Naive B cell (primary cell): ENCODE measurements at places on chromosomes 11 and 22. TPM values are rescaled to one million over a fixed set of nuclear protein-coding genes. Genes with fewer than 3 reads are reported as not detected.

DNA sequence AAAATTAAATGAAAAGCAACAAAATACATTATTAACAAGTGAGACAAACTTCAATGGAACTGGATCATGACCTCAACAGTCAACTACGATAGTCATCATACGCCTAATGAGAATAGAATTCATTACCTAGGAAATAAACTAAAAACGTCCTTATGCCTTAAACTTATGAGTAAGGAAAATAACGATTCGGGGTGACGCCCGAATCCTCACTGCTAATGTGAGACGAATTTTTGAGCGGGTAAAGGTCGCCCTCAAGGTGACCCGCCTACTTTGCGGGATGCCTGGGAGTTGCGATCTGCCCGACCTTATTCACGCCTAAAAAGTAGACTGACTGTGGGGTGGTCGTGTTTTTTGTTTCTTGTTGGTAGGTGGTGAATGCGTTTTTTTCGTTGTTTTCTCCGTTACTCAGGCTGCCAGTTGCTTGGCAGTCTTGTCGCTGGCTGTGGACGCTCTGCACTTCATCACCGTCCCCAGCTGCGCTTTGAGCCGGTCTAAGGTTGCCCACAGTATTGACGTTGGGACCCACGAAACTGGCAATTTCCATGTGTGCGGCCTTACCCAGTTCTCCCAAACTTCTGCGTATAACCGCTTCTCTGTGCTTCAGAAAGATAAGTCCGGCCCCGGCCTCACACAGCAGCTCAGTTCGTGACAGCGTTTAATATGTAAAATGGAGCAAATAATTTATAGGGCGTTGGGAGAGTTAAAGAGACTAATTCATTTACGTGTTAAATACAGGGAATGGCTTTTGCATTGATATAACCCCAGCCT, 593 bp upstream of the POLDIP3 start:
- H3K4me3 ChIP-seq = peak overlapping the region; percentile 99
- no peaks in the 10 kb centered on the region for H3K27me3 ChIP-seq
- H3K36me3 ChIP-seq = no peaks in the 10 kb centered on the region
- peaks cover 59% of the 10 kb centered on the region for H3K4me1 ChIP-seq
- DNase-seq = peak; percentile 94
- H3K27ac ChIP-seq = peak overlapping the region; percentile 100

The DENND6B gene
- 0.28 TPM for polyA plus RNA-seq

- peaks cover 47% of the 10 kb centered on the region for H3K27me3 ChIP-seq
- no peaks in the 10 kb centered on the region for H3K36me3 ChIP-seq
- H3K27ac ChIP-seq = no peak overlapping the region
- peaks cover 6% of the 10 kb centered on the region for H3K4me1 ChIP-seq
These were observed 6.5 kb upstream of the ELFN2 start for GRCh38 chr22:37433786-37434185.

- no peaks in the 10 kb centered on the region for H3K36me3 ChIP-seq
- no peak for DNase-seq
- no peaks in the 10 kb centered on the region for H3K4me1 ChIP-seq
- no peak overlapping the region for H3K27ac ChIP-seq
These were observed 186.6 kb downstream of the NXPE2 start for GRCh38 chr11:114864896-114865295.

The NCF4 gene
- 97.0 TPM for polyA plus RNA-seq

DNA sequence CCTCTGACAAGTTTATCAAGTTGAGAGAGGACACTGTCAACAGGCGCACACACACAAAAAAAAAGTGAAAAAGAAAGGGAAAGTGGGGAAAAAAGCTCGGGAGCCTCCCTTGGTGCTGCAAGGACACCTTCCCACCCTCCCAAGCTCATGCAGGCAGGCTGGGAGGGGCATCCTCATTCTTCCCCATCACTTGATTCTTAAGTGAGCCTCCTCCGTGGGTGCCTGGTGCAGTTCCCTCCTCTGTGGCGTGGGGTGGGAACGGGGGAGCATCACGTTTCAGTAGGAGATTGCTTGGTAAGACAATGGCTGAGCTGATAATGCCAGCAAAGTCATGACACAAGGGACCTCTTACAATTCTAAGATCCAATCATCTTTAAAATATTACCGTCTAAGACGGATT, 108.8 kb downstream of the NXPE2 start:
- H3K4me1 ChIP-seq = no peaks in the 10 kb centered on the region
- no peak overlapping the region for H3K27ac ChIP-seq
- H3K36me3 ChIP-seq = no peaks in the 10 kb centered on the region
- H3K4me3 ChIP-seq = no peak overlapping the region

The HSD17B12 gene
- 27.1 TPM for polyA plus RNA-seq

The FAT3 gene
- not detected for polyA plus RNA-seq

The OR10A3 gene
- polyA plus RNA-seq = not detected

The TMEM191C gene
- 1.8 TPM for polyA plus RNA-seq

DNA sequence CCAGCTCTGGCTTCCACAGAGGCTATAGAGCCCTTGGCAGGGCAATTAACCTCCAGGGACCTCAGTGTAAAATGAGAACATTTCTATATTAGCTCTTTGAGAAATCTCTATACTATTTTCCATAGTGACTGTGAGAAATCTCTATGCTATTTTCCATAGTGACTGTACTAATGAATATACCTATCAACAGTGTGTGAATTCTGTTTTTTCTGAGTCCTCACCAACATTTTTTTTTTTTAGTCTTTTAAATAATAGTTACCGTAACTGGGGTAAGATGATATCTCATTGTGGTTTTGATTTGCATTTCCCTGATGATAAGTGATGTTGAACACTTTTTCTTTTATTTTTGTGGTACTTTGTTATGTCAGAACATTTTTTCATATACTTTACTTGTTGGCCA, 7.0 kb upstream of the MTNR1B start:
- no peaks in the 10 kb centered on the region for H3K4me1 ChIP-seq
- H3K27me3 ChIP-seq = peaks cover 6% of the 10 kb centered on the region
- DNase-seq = no peak

DNA sequence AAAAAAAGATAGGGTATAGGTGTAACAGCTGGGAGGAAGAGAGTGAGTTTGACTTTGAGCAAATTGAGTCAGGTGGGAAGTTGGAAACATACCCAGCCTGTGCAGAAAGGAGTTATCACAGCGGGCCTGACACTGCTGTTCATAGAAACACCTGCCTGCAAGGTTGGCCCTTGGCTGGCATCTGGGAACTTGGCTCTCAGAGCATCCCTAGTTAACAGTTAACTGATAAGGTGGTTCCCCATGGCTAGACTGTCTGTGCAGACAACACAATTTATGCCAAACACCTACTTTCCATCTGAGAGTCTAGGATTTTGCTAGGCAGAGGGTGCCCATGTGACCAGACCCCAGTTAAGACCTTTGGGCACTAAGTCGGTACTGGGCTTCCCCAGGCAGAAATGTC, 31.4 kb downstream of the ADAMTS8 start:
- no peak for DNase-seq
- H3K27ac ChIP-seq = no peak overlapping the region
- H3K36me3 ChIP-seq = no peaks in the 10 kb centered on the region
- peaks cover 68% of the 10 kb centered on the region for H3K27me3 ChIP-seq
- no peak overlapping the region for H3K4me3 ChIP-seq

- no peak overlapping the region for H3K27ac ChIP-seq
- no peak for DNase-seq
- H3K27me3 ChIP-seq = no peaks in the 10 kb centered on the region
- peaks cover 13% of the 10 kb centered on the region for H3K36me3 ChIP-seq
- H3K4me1 ChIP-seq = peaks cover 6% of the 10 kb centered on the region
- no peak overlapping the region for H3K4me3 ChIP-seq
These were observed 9.3 kb upstream of the NUP50 start for GRCh38 chr22:45154383-45154782.

The C11orf52 gene
- not detected for polyA plus RNA-seq

DNA sequence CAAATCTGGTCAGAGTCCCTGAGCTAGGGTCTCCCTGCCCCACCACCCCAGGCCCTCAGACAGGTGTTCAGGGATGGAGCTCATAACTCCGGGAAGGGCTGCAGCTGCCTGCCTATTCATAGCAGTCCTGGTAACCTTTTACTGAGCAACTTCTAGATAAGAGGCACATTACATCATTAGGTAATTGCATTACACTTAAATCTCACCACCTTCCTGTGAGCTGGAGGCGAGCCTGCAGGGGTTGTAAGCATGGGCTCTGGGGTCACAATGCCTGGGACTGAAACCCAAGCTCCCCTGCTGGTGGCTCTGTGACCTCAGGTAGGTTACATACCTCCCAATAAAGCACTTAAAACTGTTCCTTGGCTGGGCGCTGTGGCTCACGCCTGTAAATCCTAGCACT, 22.5 kb downstream of the TP53I11 start:
- no peaks in the 10 kb centered on the region for H3K27me3 ChIP-seq
- H3K36me3 ChIP-seq = no peaks in the 10 kb centered on the region
- DNase-seq = no peak
- H3K4me1 ChIP-seq = peaks cover 7% of the 10 kb centered on the region
- no peak overlapping the region for H3K27ac ChIP-seq

The KREMEN1 gene
- polyA plus RNA-seq = 0.12 TPM

- H3K27ac ChIP-seq = no peak within 1 kb of the TSS
- peaks cover 13% of the 10 kb centered on the region for H3K4me1 ChIP-seq
- DNase-seq = no peak
These were observed at the start of gene TPBGL for GRCh38 chr11:75240311-75241035. TPBGL (plus strand) TSS chr11:75240774; CDS start chr11:75241050, 276 bp downstream.

The USP35 gene
- 0.52 TPM for polyA plus RNA-seq

The KIF18A gene
- polyA plus RNA-seq = 1.6 TPM

- H3K4me1 ChIP-seq = no peaks in the 10 kb centered on the region
- no peaks in the 10 kb centered on the region for H3K36me3 ChIP-seq
- H3K27ac ChIP-seq = no peak overlapping the region
- DNase-seq = no peak
- H3K4me3 ChIP-seq = no peak overlapping the region
These were observed 2211.5 kb upstream of the RAG2 start for GRCh38 chr11:38809521-38809920.

GRCh38 chr11:33636104-33636503, 64.5 kb downstream of the C11orf91 start:
- no peak for DNase-seq
- no peak overlapping the region for H3K27ac ChIP-seq
- H3K36me3 ChIP-seq = peaks cover 6% of the 10 kb centered on the region
- H3K27me3 ChIP-seq = peaks cover 16% of the 10 kb centered on the region

GRCh38 chr11:12403122-12403996, 26.0 kb downstream of the PARVA start:
- no peak overlapping the region for H3K4me3 ChIP-seq
- no peaks in the 10 kb centered on the region for H3K36me3 ChIP-seq
- no peaks in the 10 kb centered on the region for H3K4me1 ChIP-seq
- peaks cover 2% of the 10 kb centered on the region for H3K27me3 ChIP-seq
- no peak overlapping the region for H3K27ac ChIP-seq
- no peak for DNase-seq

- no peak overlapping the region for H3K27ac ChIP-seq
- DNase-seq = no peak
- peaks cover 8% of the 10 kb centered on the region for H3K36me3 ChIP-seq
- H3K27me3 ChIP-seq = no peaks in the 10 kb centered on the region
- peak overlapping the region; percentile 53 for H3K4me3 ChIP-seq
These were observed 102.5 kb downstream of the ATXN10 start for GRCh38 chr22:45774001-45774670.

DNA sequence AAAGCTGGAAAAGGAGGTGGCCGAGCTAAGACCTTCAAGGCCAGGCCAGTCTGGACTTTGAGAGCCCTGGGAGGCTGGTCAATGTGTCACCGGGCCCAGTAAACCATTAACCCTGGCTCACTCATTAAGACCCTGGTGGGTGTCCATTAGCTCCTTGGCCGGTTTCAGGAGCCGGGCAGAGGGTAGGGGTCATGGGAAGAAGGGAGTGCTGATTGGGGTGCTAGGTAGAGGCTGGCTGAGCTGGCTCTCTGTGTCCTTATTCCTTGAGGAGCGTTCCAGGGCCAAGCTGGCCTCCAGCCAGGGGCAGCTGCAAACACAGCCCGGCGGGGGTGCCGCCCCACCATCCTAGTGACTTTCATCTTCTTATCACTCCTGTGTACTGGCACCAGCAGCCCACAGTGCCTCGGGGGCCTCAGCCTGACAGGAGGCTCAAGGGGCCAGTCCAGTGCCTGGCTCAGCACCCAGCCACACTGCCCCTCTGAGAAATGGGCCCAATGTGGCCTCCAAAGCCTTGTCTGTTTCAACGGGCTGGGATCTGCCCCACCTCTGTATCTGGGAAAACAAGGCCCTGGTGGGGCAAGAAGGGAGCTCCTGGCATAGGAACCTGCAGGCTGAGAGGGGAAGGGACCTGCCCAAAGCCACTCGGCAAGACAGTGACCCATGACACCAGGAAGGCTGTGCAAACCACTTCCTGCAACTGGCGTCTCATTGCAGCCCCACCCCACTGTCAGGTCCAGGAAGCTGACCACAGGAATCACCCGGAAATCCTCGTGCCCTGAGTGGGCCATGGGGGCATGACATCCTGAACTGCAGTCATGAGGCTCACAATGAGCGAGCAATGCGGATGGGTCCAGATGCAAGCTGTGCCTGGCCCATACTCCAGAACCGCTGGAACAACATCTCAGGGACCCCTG, 15.1 kb upstream of the RGL4 start:
- no peaks in the 10 kb centered on the region for H3K27me3 ChIP-seq
- H3K4me1 ChIP-seq = peaks cover 9% of the 10 kb centered on the region
- no peak overlapping the region for H3K27ac ChIP-seq
- no peak for DNase-seq
- peaks cover 6% of the 10 kb centered on the region for H3K36me3 ChIP-seq

DNA sequence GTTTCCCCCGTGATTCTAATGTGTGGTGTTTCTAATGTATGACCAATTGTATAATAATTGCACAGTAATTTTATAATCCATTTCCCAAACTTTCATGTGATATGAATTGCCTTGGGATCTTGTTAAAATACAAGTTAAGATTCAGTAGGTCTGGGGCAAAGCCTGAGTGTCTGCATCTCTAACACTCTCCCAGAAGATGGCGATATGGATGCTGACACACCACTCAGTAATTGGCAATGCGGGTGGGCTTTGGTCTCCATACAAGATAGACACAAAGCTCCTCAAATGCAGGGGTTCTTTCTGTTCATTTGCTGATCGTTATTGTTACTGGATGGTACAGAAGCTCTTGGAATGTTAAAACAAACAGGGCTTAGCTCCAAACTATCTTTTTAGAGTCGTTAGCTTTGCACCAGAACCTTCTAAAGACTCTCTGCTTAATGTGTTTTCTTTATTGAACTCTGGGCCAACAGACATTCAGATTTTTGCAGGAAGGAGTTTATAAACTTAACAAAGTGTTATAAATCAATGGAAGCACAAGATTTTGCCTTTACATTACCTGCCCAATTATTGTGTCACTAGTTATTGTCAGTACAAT, 45.4 kb upstream of the ANO3 start:
- no peak overlapping the region for H3K27ac ChIP-seq
- peaks cover 11% of the 10 kb centered on the region for H3K4me1 ChIP-seq
- no peaks in the 10 kb centered on the region for H3K36me3 ChIP-seq
- peaks cover 13% of the 10 kb centered on the region for H3K27me3 ChIP-seq
- DNase-seq = no peak

GRCh38 chr11:125842321-125842948, 9.3 kb downstream of the PATE4 start:
- H3K4me3 ChIP-seq = no peak overlapping the region
- H3K36me3 ChIP-seq = peaks cover 24% of the 10 kb centered on the region
- no peak for DNase-seq
- H3K4me1 ChIP-seq = no peaks in the 10 kb centered on the region
- no peak overlapping the region for H3K27ac ChIP-seq
- H3K27me3 ChIP-seq = peaks cover 11% of the 10 kb centered on the region

The CLDN5 gene
- 1.4 TPM for polyA plus RNA-seq
